ENCODE measurements at places on chromosomes 5 and 9. TPM values are rescaled to one million over a fixed set of nuclear protein-coding genes. Genes with fewer than 3 reads are reported as not detected.

The BAAT gene
- polyA plus RNA-seq: 0.08 TPM

The CSF1R gene
- polyA plus RNA-seq: not detected

The SNCAIP gene
- 5.6 TPM for polyA plus RNA-seq

The ZMAT2 gene
- 45.1 TPM for polyA plus RNA-seq

The SV2C gene
- polyA plus RNA-seq: 0.05 TPM

The IL7R gene
- polyA plus RNA-seq: not detected

The PDE6A gene
- not detected for polyA plus RNA-seq

The RASEF gene
- 3.6 TPM for polyA plus RNA-seq

The DAPK1 gene
- polyA plus RNA-seq: 32.2 TPM

The PCDHGA10 gene
- 2.1 TPM for polyA plus RNA-seq

The PFN3 gene
- 3.1 TPM for polyA plus RNA-seq

The FREM1 gene
- polyA plus RNA-seq: 0.78 TPM

The ENTREP1 gene
- polyA plus RNA-seq: 5.7 TPM

The ADAMTSL2 gene
- polyA plus RNA-seq: 0.21 TPM

The PCDHGA8 gene
- polyA plus RNA-seq: 0.70 TPM

The WNT8A gene
- polyA plus RNA-seq: not detected

The SH3GL2 gene
- polyA plus RNA-seq: 5.9 TPM

The ANXA6 gene
- polyA plus RNA-seq: 30.2 TPM

The RPL37 gene
- 3,957 TPM for polyA plus RNA-seq

The STING1 gene
- polyA plus RNA-seq: 0.30 TPM

All from GM23338 (cell line).